ENCODE measurements at places on chromosomes 7 and 10. TPM values are rescaled to one million over a fixed set of nuclear protein-coding genes. Genes with fewer than 3 reads are reported as not detected.

- no peak overlapping the region for H3K27ac ChIP-seq
- H3K27me3 ChIP-seq: no peaks in the 10 kb centered on the region
- H3K4me1 ChIP-seq: no peaks in the 10 kb centered on the region
- ATAC-seq: no peak
- no peaks in the 10 kb centered on the region for H3K36me3 ChIP-seq
- no peak overlapping the region for H3K4me3 ChIP-seq
These were observed 106.4 kb downstream of the CH25H start for GRCh38 chr10:89100680-89101079.

DNA sequence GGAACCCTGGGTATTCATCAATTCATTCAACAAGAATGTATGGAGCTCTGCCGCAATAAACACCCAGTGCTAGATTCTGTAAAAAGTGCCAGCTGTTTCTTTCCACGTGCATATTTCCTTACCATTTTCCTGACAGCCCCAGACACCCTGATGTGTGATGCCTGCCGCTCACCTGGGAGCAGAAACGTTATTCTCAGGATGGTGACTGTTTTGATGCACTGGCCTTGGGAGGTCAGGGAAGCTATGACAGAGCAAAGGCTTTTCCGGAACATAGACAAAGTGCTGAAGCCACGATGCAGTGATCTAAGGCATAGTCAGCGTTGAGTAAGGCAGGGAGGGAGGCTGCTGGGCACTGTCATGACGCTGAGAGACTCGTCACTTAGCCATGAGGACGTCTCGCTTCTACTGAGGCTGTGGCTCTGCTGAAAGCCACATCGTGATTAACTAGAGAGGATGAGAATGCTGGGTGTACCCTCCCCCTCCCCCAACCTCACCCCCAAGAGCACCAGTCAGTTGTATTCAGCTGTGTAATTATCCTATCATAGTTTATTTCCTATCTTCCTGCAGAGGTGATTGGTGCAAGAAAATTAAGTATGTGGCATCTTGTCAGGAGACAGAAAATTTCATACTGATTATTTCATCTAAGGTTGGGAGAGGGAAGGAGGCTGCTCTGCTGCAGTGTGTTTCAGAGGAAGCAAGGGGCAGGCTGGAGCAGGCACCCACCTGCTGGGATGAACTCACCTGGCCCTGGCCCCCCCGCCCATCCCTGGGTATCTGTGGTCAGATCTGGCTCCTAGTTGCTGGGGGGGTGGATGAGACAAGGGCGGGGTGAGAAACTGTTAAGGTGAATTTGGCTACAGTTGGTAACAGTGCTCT is 48.8 kb upstream of the SMNDC1 start:
- peak; percentile 73 for ATAC-seq
- peak overlapping the region; percentile 82 for H3K4me3 ChIP-seq
- peaks cover 5% of the 10 kb centered on the region for H3K36me3 ChIP-seq
- H3K27ac ChIP-seq: peak overlapping the region; percentile 94

- H3K4me3 ChIP-seq: no peak overlapping the region
- no peak for ATAC-seq
- no peaks in the 10 kb centered on the region for H3K36me3 ChIP-seq
- H3K27me3 ChIP-seq: peaks cover 3% of the 10 kb centered on the region
These were observed 309.2 kb downstream of the GPR158 start for GRCh38 chr10:25483999-25484398.

Gene WNT2
- total RNA-seq: not detected

Measured in activated T-helper 17 cell treated with anti-CD3 and anti-CD28 coated beads, Interleukin-2, amount 50 U/mL, for 72 hours (primary cell).